Right lung (tissue), 10 donors: ENCODE measurements at places on chromosomes 16 and 17. TPM values are rescaled to one million over a fixed set of nuclear protein-coding genes. Genes with fewer than 3 reads are reported as not detected.

ABCA6 gene
- polyA plus RNA-seq = 64.4 TPM

KRTAP4-7 gene
- polyA plus RNA-seq = not detected

DNA sequence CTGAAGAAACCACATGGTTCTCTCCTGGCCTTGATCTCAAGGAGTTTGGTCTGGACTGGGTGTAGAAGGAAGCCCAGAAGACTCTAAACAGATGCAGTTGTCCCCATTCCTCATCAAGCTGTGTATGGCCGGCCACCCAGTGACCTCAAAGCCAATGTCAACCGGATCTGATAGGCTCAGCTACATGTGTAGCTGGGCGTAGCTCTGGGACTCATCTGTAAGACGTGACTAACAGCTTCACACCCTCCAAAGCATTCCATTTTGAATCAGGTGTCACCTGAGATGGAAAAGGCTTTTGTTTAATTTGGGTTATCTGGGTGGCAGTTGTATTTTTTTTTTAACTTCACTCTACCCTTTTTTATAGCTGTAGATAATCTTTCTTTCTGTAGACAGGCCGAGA lies 130.4 kb downstream of the ABCC12 start:
- no peak for DNase-seq

GRCh38 chr16:84455031-84455430 lies 49.4 kb downstream of the MEAK7 start:
- DNase-seq = no peak

- DNase-seq = no peak
Measured at GRCh38 chr16:84950906-84951305, 60.4 kb downstream of the ZDHHC7 start.

- no peak for DNase-seq
Measured at GRCh38 chr16:85309656-85310587, 197.7 kb upstream of the CIBAR2 start.

DNA sequence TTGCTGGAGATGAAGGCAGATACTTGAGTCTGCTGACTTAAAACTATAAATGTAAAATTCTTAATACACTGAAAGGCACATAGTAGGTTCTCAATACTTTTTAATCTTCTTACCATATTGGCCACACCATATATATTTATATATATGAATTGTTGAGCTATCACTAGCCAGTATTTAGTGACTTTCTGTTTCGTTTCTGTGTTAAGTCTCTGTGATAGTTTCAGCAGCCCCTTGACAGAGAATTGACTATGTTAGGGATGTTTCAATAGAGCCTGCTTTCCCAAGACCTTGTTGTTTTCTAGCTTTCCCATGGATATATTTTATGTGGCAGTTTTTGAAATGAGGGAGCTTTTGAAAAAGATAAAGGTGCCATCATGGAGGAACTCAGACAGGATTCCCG lies 206.5 kb upstream of the GOT2 start:
- no peak for DNase-seq
